ENCODE measurements at places on chromosomes 5 and 9.

DNA sequence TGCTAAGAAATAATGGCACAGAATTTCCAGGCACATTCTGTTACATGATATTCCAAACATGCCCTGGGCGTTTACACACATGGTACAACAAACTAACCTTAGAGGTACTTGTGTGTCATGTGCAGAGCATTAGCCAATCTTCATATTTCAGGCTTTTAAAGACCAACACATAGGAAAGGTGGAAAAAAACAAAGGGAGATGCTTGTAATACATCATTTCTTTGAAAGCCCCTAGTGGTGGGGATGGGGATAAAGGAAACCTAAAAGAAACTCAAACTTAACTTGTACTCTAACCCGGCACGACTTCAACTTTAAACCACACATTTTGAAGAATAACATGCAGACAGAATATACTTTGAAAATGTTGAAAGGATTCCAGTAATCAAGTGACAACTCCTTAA is 133.6 kb downstream of the PTPRD start:
- no peak for DNase-seq

GRCh38 chr5:105978011-105978410 is 1692.7 kb downstream of the EFNA5 start:
- no peak for DNase-seq

GRCh38 chr9:2497666-2498400 is 123.8 kb upstream of the VLDLR start:
- no peak for DNase-seq

DNA sequence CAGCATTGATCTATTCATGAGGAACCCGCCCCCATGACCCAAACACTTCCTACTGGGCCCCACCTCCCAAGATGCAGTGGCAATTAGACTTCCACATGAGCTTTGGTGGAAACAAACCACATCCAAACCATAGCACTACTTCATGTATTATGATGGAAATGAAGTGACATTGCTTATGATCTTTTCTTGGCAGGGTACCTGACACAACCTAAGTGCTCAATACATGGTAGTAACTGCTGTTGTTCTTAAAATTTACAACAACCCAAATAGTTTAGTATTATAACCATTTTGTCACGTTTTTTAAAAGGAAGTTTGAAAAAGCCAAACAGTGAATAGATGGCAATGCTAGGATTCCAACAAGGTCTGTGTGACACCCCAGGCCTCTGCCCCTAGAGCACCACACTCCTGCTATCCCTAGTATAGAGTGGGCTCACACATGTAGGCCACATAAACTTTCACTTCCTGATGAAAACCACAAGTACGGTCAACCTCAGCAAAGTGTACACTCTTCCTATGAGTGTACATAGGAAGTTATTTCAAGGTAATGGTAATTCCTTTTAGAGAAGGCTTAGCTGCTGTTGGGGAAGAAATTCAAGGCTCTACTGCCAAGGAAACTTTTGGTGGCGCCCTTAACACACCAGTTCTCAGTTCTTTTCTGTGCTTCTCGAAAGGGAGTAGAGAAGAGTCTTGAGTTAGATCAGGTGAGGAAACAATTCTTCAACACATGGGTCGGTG is 97.6 kb downstream of the ARSB start:
- DNase-seq, result no peak

- DNase-seq, result no peak
Measured at GRCh38 chr5:139131465-139131864, 66.7 kb downstream of the SIL1 start.

DNA sequence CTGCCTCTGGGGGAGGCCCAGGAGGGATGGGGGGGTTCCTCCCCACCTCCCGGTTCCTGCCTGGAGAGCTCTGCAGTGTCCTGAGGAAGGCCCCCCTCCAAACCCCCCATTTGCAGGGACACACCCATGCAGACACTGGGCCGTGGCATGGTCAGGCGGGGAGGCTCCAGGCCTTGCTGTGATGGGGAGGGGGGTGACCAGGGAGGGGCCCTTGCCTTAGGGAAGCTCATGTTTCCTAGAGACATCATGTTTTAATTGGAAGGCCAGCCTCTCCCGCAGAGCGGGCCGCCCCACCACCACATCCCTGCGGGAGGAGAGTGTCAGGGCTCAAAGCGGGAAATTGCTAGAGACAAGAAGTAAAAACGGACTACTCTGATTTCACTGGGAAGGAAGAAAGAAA is 12.0 kb downstream of the PRRX2 start:
- DNase-seq, result no peak

- no peak for DNase-seq
Measured at GRCh38 chr5:82850393-82850792, 226.8 kb downstream of the TMEM167A start.

- no peak for DNase-seq
Measured at GRCh38 chr9:136020671-136021070, 59.5 kb upstream of the UBAC1 start.

- no peak for DNase-seq
Measured at GRCh38 chr5:64971513-64971912, 202.8 kb downstream of the CWC27 start.

DNA sequence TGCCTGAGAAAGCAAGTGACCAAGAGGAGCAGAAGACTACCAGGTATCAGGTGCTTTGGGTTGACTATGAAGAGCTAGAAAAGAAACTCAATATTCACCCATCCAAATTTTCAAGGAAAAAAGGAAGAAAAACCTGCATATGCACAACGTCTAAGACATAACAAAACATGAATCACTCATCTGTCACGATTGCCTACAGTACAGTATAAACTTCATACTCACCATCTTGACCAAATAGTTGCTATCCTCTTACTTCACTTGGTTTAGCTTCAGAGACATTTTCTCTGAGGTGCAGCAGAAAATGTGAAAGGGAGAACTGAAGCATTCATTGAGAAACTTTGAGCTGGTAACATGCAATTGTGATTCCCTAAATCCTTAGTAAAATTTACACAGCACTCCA is 228.6 kb upstream of the MPDZ start:
- DNase-seq, result no peak

DNA sequence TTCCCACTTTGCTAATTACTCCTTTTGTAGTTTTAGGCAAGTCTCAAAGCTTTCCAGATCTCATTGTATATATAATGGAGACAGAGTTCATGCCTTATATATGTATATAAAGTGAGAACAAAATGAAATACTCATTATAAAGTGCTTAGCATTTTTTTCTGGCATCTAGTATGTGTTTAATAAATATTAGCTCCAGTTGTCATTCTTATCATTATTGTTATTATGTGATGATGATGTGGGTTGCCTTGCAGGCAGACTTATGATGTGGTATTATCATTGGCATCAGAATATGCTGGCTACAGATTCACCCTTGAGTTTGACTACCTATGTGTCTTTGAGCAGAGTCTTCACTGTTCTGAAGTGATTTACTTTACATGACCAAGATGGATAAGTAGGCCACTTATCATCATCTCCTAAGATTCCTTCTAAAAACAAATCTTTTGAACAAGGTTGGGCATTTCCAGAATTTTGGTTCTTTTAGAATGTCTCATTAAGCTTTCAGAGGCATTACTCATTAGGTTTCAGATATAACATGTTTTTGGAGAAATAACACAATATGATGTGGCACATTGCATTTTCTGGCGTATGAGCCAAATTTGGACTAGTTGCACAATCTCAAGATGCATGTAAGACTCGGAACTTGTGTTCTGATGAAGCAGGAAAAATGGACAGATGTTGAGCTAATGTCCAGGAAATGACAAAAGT is 145.6 kb upstream of the TNC start:
- DNase-seq, result peak; percentile 52

GRCh38 chr5:93100976-93101375 is 480.0 kb downstream of the NR2F1-AS1 start:
- DNase-seq, result no peak

DNA sequence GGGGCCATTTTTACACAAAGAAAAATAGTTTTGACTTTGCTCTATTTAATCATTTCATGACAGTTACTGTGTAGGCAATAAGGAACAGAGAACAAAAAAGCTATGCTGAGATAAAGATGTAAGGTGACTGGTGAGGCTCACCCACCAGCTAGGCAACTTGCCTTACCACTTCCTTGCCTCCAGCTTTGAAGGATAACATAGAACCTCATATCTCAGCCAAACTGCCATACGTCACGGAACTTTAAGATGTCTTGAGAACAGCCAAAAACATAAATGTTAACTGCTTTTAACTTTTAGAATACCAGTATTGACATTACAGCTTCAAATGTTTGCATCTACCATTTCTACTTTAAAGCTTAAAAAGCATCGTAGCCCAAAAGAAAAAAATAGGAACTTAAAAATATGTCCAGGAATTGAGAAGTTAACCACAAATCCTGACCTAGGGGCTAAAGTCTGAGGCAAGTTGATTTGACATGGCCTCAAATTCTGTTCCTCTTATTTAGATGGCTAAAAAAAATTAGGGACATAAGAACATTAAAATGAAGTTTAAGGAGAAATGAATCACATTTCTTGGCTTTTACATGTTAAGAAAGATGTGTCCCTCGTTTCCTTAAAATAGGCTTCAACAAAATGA is 7.7 kb upstream of the GCNT4 start:
- no peak for DNase-seq

GRCh38 chr9:122807271-122807900 is 7.5 kb downstream of the OR1K1 start:
- no peak for DNase-seq

GRCh38 chr5:157568222-157568621 is 7.4 kb downstream of the ADAM19 start:
- no peak for DNase-seq

- no peak for DNase-seq
Measured at GRCh38 chr5:14687023-14687665, 22.6 kb downstream of the OTULIN start.

- no peak for DNase-seq
Measured at GRCh38 chr9:77980622-77981021, 51.0 kb downstream of the GNAQ start.

DNA sequence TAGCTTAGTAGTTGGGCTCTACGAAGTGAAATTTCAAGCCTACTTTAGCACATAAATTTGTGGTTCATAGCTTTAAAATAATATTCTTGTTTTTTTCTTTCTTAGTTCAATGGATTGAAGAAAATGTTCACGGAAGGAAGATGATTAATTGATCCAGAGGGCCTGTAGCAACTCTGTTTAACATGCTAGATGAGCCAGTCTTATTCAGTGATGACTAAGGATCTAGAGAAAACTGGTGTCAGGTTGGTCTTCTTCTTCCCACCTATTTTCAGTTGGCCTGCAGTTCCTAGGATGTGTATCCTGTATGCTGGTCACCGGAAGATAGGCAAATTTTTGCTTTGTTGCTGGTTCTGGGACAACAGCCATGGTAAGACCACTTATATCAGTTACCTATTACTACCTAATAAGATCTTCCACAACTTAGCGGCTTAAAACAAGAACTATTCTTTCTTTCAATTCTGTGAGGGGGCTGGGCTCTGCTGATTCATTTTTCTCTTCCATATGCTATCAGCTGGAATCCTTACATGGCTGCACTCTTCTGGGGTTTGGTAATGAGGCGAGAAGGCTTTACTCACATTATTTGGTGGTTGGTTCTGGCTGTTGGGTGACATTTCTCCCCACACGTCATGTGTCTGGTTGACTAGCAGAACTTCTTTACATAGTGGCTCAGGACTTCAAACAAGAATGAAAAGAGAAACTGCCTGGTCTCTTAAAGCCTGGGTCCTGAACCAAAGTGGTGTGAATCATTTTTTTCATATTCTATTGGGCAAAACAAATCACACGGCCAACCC is 182.7 kb upstream of the ACTBL2 start:
- no peak for DNase-seq

GRCh38 chr5:143933451-143933850 is 121.5 kb downstream of the HMHB1 start:
- DNase-seq, result no peak

- DNase-seq, result no peak
Measured at GRCh38 chr9:133850937-133851336, 112.8 kb upstream of the SARDH start.

- no peak for DNase-seq
Measured at GRCh38 chr5:893137-893506, 438 bp downstream of the TRIP13 start.

GRCh38 chr9:113651896-113652295 is 188.4 kb downstream of the RGS3 start:
- no peak for DNase-seq

DNA sequence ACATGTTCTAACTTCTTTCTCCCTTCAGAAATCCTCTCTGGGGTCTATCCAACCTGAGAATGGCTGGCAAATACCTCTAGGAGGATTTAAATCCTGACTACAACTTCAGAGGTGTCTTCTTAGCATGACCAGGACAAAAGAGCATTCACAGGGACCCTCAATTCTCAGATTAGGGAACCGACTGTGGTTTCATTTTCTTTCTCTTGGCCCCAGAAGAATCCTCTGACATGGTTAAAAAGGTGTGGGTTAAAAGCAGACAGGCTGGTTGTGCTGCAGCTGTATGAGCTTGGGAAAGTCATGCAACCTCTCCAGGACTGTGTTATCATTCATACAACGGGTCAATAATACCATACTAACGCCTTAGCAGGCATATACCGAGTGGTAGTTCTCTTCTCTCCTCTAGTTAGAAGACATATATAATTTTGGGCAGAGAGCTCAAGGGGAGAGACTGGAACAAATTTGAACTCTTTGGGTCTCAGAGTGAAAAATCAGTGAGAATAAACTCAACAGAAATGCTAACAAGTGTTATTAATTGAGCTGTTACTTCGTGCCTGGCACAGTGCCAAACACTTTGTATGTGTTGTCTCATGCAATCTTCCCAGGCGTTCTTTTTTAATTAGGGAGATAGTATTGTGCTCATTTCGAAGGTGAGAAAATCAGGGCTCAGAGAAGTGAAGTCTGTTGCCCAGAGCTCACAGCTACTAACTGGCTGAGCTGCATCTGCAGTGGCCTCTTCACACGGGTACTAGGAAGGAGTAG is 35.2 kb downstream of the INSYN2B start:
- no peak for DNase-seq

DNA sequence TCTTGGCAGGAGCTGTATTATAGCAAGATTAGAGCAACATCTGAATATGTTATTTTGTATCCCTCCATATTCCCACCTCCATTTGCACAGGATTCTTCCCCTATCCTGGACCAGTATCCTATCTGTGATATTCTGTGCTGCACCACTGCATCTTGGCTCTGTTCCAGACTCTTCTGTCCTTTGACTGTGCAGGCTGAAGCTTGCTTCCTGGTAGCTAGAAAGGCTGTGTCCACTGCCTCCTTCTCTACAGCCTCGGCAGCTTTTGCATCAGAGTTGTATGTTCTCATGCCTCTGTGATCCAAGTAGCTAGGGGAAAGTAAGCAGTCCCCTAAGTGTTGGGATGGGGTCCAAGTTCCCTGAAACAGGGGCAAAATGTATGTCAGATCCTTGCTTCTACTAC is 104.1 kb downstream of the GAS1 start:
- DNase-seq, result no peak

GRCh38 chr5:15391704-15392397 is 108.1 kb upstream of the FBXL7 start:
- no peak for DNase-seq

GRCh38 chr5:179765400-179765799 is 28.4 kb upstream of the LTC4S start:
- peak; percentile 38 for DNase-seq

DNA sequence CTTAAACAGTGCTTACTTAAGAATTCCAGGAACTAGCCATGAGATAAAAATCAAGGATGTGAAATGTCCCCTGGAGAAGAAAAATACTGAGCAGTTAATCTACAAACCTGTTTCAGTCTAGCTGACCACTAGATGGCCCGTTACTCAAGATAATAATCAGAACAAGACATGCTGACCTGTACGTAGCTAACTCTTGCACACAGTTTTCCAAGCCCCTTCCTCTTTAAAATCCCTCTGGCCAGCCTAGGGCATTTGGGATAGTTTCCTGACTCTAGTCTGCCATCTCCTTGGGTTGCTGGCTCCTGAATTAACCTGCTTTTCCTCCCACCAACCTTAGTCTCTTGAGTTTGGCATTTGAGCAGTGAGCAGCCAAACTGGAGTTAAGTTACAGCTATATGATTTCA is 59.2 kb upstream of the TRAF1 start:
- peak; percentile 41 for DNase-seq

- no peak for DNase-seq
Measured at GRCh38 chr9:114310471-114311450, 12.1 kb upstream of the ORM1 start.

All from AG09319 (cell line).